Activated CD4-positive, alpha-beta T cell treated with anti-CD3 and anti-CD28 coated beads, Interleukin-2, Interleukin-6, amounts not matched to agents 100 ng/mL and 50 ng/mL, durations not matched to agents 16 hours and 8 hours (primary cell): ENCODE measurements at places on chromosomes 2 and 18.
A peak's percentile ranks its signal among the peaks of the same experiment; 100 is the strongest.

- DNase-seq: no peak
Measured at GRCh38 chr2:141506135-141506534, 624.7 kb downstream of the LRP1B start.

- DNase-seq: no peak
Measured at GRCh38 chr2:117858892-117859531, 44.5 kb downstream of the DDX18 start.

- DNase-seq: peak; percentile 61
Measured at GRCh38 chr2:28447943-28448792, 47.7 kb upstream of the PLB1 start.

- no peak for DNase-seq
Measured at GRCh38 chr2:142602418-142602989, 275.0 kb upstream of the KYNU start.

GRCh38 chr18:59358712-59359575 is at the start of gene LMAN1:
LMAN1 (minus strand) TSS chr18:59359265; CDS start chr18:59359244, 21 bp downstream.
- DNase-seq: peak; percentile 97

GRCh38 chr2:96389736-96390135 is 54.2 kb downstream of the NCAPH start:
- DNase-seq: no peak

- DNase-seq: no peak
Measured at GRCh38 chr2:239507576-239508258, 106.9 kb upstream of the HDAC4 start.

DNA sequence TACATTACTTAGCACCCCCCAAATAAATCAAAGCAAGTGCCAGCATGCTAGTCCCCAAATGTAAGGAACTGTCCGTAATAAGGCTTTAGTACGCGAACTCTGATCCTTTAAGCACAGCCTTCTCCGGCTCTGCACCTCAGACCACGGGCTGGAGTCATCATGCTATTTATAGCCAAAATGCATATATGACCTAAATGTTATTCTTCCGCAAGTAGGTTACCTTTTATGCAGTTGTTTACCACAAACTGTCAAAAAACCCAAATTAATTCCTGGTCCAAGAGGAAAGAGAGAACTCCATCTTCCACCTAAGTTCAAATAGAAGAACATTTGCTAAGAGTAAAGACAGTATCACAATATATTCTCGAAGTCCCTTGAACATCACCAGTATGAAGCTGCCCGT is 42.7 kb downstream of the ZNF516 start:
- DNase-seq: no peak

DNA sequence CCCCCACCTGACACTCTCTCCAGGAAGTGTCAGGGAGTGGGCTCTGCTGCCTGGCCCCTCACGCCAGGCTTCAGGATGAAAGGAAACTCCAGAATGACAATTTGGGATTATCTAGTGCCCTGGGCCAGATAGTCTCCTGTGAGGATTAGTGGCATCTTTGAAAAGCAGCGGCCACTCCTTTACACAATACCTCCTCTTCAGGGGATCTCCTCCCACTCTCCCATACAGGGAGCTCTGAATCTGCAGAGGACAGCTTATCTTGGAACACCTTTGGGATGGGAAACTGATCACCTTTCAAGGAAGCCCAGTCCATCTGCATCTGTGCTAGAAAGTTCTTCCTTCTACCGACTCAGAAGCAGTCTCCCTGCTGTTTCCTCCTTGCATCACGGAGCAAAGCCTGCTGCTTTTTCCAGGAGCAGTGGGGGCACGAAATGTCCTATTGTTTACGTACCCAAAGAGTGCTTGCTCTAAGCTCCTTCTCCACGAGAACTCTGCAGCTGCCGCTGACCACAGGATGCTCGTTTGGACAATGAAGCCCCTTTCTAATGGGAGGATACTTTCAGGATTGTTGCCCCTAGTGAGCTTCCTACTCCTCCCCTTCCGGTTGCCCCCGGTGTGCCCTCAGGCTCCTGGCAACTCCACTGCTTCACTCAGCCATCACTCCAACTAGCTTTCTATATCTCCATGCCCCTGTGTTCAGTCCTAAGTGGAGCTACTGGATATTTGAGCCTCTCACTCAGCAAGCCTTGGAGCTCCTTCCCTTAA is 31.5 kb downstream of the SIX3 start:
- no peak for DNase-seq

DNA sequence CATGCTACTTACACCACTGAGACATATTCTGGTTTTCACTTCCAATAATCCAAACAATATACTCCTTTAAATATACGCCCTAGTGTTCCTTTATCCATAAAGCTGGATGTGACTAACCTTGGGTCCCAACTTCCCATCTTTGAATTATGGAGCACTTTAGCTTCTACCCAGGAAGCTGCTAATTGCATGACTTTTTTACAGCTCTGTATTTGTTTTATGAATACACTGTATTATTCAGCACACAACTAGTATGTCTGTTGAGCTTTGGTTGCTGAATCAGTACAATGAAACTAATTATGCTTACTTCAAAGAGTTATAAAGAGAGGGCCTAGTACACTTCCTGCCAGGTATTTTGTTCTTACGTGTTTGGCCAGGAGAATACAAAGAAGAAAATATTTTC is 118.5 kb downstream of the BAZ2B start:
- no peak for DNase-seq

- no peak for DNase-seq
Measured at GRCh38 chr2:55357927-55358326, 61.7 kb downstream of the CCDC88A start.

DNA sequence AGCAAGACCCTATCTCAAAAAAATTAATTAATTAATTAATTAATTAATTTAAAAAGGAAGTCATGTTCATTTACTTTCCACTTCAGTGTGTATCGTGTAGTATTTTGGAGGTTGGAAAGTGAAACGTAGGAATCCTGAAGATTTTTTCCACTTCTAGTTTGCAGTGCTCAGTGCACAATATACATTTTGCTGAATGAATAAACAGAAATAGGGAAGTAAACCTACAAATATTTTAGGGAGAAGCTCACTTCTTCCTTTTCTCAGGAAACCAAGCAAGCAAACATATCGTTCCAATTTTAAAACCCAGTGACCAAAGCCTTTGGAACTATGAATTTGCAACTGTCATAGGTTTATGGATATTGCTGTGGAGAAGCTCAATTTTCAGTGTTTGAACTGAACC is 27.8 kb downstream of the SLC14A1 start:
- DNase-seq: no peak

DNA sequence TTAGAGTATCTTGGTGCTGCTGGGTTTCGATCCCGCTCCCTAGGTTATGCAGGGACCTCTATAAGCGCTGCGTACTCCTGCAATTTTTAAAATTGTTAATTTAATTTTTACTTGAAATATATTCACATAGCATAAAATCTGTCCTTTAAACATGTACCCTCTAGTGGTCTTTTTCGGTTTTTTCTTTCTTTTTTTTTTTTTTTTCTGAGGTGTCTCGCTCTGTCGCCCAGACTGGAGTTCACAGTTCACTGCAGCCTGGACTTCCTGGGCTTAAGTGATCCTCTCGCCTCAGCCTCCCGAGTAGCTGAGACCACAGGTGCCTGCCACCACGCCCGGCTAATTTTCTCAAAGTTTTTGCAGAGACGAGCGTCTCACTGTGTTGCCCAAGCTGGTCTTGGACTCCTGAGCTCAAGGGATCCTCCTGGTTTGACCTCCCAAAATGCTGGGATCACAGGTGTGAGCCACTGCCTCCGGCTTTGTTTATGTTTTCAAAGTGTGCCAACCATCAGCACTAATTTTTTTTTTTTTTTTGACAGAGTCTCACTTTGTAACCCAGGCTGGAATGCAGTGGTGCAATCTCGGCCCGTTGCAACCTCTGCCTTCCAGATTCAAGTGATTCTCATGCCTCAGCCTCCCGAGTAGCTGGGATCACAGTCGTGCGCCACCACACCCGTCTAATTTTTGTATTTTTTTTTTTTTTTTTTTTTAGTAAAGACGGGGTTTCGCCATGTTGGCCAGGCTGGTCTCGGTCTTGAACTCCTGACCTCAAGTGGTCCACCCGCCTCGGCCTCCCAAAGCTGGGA is 585 bp upstream of the MOB1A start:
- DNase-seq: no peak
